ENCODE measurements at places on chromosomes 16 and 17.

GRCh38 chr17:78745407-78746088, 36.5 kb downstream of the CYTH1 start:
- DNase-seq = no peak

GRCh38 chr16:14427371-14427948, 202.6 kb downstream of the PARN start:
- DNase-seq = no peak

- no peak for DNase-seq
These were observed 24.3 kb downstream of the PELP1 start for GRCh38 chr17:4679658-4680057.

DNA sequence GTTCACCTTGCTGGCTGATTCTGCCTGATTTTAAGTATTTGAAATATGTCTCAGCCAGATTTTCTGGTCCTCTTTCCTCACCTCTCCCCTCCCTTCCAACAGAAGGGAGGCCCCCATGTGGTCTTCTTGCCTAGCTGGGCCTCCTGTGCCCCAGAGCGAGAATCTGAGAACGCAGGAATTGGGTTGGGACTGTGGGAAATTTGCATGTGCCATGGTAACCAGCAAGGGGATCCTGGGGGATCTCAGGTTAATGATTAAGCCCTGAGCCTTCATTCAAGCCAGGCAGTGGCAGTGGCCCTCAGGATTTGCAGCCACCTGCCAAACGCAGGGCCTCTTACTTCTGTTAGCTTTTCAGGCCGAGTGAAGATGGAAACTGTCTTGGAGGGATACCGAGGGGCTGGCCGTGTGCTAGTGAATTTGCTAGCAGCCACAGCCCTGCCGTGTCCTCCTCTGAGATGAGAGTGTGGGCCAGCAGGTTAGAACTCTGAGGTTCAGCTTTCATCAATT, 40.2 kb downstream of the KSR1 start:
- no peak for DNase-seq

DNA sequence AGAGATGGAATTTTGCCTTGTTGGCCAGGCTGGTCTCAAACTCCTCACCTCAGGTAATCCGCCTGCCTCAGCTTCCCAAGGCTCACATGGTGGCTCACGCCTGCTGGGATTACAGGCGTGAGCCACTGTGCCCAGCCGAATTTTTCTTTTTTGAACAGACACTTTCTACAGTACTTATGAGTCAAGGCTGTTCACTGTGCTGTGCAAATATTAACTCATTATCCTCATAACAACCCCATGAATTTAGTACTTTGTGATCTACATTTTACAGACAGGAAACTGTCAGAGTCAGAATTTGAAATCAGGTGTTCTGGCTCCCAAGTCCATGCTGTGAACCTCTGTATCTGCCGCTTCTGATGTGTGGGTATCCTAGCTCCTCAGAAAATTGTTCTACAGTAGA, 25.7 kb upstream of the RASL10B start:
- no peak for DNase-seq

- no peak for DNase-seq
These were observed 441.1 kb upstream of the RBFOX1 start for GRCh38 chr16:6891496-6891895.

DNA sequence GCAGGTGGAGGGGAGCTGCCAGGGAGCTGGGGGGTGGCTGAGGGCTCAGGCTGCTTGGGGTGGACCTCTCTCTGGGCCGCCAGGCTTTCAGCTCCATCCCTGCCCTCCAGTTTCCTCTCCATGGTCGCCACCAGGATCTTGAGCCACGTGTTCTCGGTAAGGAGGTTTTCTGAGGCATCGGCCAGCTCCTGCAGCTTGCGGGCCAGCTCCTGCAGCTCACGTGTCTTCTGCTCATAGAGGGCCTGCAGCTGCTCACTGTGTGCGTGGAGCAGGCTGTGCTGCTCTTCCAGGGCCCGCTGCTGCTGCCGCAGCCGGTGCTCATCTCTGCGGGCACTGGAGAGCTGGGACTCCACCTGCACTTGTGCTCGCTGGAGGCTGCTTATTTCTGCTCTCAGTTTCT, 11.0 kb downstream of the SNN start:
- DNase-seq = no peak

DNA sequence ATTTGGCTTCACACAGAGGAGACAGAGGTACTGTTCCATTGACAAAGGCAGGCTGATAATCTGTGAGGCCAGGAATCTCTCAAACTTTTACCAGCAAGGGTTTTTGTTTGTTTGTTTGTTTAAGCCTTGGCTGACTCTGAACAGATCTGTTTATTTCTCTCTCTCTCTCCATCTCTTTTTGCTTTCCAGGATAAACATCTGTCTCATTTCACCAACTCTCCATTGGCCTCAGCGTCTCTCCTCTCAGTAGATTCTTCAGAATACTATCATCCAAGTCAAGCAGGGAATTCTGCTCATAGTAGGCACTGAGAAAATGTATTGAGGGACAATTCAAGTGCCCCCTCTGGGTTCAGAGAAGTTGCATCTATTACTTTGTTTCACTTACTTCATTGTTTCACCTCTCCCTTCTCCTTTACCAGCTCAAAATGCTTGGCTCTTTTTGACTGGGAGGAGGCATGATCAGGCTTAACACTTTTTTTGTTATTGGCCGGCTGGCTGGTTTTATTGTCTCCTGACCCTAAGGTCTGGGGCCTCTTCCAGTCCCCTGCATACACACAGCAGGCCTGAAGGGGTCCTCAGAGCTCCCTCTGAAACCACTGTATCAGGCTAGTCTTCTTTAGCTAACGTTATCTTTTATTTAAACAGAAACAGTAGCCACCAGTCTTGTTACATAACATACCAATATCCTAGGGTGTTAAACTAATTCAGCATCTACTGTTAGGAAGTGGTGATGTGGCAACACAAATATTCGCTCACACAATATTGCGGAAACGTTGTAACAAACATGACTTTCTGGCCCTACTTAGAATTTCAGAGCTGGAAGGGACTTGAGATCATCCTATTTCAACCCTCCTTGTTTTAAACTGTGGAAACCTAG, 2.0 kb upstream of the YPEL2 start:
- DNase-seq = no peak

DNA sequence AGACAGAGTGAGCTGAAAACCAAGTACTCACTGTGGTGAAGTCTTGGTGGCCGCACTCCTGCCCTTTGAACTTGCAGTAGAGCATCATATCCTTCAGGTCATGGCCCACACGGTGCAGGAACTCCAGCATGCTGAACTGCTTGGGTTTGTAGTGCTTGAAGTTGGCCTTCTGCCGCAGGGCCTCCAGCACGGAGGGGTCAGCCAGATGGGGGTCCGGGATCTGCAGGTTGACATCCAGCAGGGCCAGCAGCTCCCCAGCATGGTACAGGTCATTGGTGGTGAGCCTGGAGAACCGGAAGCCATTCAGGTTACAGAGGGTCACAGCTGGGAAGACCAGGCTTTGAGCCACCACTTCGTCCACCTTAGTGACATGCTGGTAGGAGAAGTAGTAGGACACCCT, 99.1 kb upstream of the CCL2 start:
- no peak for DNase-seq

DNA sequence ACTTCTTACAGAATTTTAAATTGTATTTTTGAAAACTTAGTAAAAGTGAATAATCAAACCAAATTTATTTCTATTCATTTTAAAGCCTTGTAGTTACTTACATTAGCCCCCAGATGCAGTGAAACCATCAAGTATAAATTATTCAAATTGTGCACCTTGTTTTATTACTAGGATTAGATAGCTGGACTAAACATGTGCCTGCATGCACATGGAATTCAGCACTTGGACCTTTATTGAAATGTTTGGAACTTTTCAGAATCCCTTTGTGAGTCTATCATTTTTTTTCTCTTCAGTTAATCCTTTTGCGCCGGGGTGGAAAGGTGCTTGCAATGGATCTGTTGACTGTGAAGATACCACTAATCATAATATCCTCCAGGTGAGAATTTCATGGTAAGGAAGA, 4.7 kb downstream of the ZPBP2 start:
- no peak for DNase-seq

GRCh38 chr16:68744744-68745280, 7.7 kb downstream of the CDH1 start:
- no peak for DNase-seq

GRCh38 chr16:67677712-67678111, 11.1 kb downstream of the C16orf86 start:
- no peak for DNase-seq

GRCh38 chr17:48261297-48261880, 153.8 kb downstream of the SNX11 start:
- DNase-seq = no peak

- DNase-seq = no peak
These were observed 46.8 kb downstream of the RNF112 start for GRCh38 chr17:19457830-19458271.

DNA sequence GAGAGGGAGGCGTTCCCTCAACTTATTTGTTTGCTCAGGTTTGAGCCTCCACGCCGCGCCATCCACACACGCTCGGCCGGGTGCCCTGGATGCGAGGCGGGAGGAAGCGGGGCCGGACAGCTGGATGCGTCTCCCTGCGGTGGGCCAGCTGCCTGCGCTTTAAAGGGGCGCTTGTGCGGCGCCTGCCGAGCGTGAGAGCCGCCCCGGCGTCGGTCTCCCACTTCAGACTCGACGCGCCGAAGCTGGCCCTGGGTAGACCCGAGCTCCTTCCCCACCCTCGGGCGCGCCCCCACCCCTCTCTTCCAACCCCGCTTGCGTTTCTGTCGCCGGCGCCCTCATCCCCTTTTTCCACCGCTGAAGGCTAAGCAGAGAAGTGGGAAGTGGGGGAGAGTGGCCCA, 527 bp upstream of the CHAD start:
- DNase-seq = no peak

GRCh38 chr17:59420901-59421300, 89.4 kb downstream of the YPEL2 start:
- no peak for DNase-seq

DNA sequence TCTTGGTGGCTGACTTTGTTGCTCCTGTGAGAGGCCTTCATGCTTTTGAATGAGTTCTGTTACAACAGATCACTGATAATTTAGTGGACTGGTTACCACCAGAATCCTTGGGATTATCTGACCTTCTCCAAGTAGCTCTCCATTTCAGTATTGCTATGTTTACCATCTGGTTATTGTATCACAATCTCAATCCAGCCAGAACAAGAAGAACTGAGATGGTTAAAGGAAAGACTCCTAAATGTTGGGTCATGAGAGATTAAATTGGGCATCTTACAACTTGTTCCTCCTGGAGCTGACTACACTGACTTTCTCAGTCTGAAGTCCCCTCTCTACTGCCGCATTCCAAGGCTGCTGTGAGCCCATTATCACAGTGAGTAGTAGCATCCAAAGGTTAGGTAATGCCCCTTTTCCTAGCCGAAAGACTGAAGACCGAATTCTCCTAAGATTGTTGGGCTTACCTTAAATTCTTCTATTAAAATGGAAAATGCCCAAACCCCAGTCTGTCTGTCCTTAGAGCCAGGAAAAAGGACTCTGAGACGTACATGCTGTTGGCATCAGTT, 181.7 kb upstream of the TBX2 start:
- DNase-seq = no peak

- no peak for DNase-seq
These were observed 21.0 kb downstream of the MEIOB start for GRCh38 chr16:1850981-1851380.

DNA sequence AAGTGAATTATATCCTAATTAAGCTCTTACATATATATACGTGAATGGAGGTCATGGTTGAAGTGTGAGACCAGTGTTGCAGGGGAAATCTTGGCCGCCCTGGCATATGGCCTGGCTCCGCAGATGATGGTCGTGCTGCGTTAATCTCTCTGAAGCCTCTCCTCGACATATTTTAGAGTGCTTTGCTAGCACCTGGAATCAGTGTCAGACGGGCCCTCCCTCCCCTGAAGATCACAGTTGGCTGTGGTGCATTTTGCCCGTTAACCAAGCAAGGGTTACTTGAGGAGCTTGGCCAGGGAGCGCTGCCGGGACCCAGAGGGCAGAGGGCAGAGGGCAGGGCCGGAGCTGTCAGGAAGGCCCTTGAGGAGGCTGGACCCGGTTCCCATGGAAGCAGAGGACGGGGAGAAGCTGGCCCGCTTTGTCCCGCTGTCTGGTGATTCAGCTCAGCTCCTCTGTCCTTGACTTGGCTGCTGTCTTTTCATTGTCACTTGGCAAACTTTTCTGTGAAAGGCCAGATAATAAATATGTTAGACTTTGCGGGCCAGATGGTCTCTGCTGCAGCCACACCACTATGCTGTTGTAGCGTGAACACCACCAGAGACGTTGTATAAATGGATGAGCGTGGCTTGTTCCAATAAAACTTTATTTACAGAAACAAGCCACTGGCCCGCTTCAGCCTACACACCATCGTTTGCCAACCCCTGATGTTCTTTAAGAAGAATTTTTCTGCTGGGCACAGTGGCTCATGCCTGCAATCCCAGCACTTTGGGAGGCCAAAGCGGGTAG, 32.3 kb downstream of the CIBAR2 start:
- no peak for DNase-seq

DNA sequence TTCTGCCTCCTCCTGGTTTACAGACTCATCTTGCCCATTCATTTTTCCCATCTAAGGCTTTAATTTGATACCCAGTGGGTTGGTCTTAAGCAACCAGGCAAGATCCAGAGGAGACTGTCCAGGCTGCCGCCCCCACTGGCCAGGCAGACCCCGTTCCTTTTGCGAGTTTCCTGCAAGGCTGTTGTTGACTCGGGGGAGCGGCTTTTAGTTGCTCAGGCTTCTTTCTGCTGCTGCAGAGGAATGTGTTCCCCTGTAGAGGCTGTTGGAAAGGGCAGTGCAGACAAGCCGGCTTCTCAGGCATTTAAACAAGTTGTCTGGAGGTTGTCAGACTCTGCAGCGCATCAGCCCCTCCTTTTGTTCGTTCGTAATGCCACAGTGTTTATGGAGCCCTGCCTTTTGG, 231.2 kb downstream of the PRKCA start:
- DNase-seq = no peak

DNA sequence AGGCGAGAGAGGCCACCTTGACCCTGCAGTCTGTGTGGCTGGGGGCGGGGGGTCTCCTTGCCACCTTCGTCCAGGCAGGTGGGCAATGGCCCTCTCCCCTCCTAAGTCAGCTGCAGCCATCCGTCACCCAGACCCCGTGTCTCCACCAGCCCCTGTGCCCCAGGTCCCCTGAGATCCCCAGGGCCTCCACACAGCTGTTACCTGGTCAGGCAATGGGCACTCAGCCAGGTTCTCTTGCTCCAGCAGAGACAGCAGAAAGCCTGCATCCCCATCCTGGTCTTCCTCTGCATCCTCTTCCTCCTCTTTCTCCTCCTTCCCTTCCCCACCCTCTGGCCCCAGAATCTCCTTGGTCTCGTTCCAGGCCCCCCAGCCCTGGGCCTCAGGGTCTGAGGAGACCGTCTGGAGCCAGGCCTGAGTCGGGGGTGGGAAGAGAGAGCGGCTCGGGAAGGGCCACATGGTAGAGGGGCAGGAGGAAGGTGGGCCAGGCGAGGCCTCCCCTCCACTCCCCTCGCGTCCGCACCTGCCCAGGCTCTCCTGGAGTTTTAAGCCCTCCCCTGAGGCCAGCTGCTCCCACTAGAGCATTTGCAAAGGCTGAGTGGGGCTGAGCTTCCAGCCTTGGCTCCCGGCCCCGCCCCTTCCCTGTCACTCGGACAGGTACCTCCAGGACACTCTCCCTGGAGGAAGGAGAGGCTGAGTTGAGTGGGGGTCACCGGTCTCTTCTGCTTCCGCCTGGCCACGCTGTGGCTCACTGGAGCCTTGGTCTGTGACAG, at the start of gene PABPN1L:
Gene PABPN1L (minus strand): TSS at position 510 of the 770 bp plus-strand sequence. CDS start 54 bp downstream, at position 456.
- no peak for DNase-seq

Data from stimulated activated CD8-positive, alpha-beta memory T cell treated with anti-CD3 and anti-CD28 coated beads, Interleukin-7, amount 100 ng/mL, for 48 hours (primary cell).